Activated T-helper 2 cell treated with anti-CD3 and anti-CD28 coated beads, Interferon-gamma antibody, Interleukin-2, Interleukin-4, amounts not matched to agents 10 μg/mL and 5 μg/mL and 100 μg/mL, durations not matched to agents 14 hours and 24 hours and 36 hours (primary cell): ENCODE measurements at places on chromosomes 1 and 21. TPM values are rescaled to one million over a fixed set of nuclear protein-coding genes. Genes with fewer than 3 reads are reported as not detected.

Gene CELA3A
- total RNA-seq, result not detected in 2 replicates

DNA sequence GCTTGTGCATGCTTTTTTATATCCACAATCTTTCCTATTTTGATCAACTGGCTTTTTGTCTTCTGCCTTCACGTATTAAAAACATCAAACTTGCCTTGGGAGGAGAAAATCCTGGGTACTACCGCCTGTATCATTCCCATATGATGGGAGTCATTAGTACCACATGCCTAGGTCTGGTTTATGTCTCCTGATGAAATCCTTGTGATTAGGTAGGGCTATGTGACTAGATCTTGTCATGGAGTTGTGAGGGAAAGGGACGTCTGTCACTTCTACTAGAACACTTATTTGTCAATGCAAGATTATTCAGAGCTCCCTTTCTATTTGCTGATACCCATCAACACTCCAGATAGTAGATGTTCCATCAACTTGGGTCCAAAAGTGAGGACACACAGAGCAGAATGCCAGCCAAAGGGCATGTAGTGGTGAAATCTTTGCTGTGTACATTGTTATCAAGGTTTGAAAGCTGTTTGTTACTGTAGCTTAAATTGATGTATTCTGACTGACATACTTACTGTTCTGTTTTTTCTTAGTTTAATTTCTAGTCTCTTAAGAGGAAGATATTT, 621.8 kb upstream of the NR5A2 start:
- H3K4me1 ChIP-seq, result no peaks in the 10 kb centered on the region
- H3K4me3 ChIP-seq, result no peak overlapping the region
- H3K27me3 ChIP-seq, result peaks cover 14% of the 10 kb centered on the region
- no peak for DNase-seq
- H3K36me3 ChIP-seq, result no peaks in the 10 kb centered on the region

- no peaks in the 10 kb centered on the region for H3K36me3 ChIP-seq
- H3K4me1 ChIP-seq, result peaks cover 7% of the 10 kb centered on the region
- H3K27me3 ChIP-seq, result peaks cover 24% of the 10 kb centered on the region
These were observed 31.4 kb upstream of the TARDBP start for GRCh38 chr1:10980841-10981727.

- no peaks in the 10 kb centered on the region for H3K27me3 ChIP-seq
- no peaks in the 10 kb centered on the region for H3K4me1 ChIP-seq
- no peak for DNase-seq
- H3K27ac ChIP-seq, result no peak overlapping the region
- H3K36me3 ChIP-seq, result no peaks in the 10 kb centered on the region
- no peak overlapping the region for H3K4me3 ChIP-seq
These were observed 57.9 kb upstream of the ENAH start for GRCh38 chr1:225710804-225711203.

- DNase-seq, result no peak
- no peak overlapping the region for H3K27ac ChIP-seq
- H3K4me3 ChIP-seq, result no peak overlapping the region
- no peaks in the 10 kb centered on the region for H3K4me1 ChIP-seq
- H3K27me3 ChIP-seq, result no peaks in the 10 kb centered on the region
- no peaks in the 10 kb centered on the region for H3K36me3 ChIP-seq
These were observed 173.6 kb upstream of the CHRM3 start for GRCh38 chr1:239212811-239213220.

DNA sequence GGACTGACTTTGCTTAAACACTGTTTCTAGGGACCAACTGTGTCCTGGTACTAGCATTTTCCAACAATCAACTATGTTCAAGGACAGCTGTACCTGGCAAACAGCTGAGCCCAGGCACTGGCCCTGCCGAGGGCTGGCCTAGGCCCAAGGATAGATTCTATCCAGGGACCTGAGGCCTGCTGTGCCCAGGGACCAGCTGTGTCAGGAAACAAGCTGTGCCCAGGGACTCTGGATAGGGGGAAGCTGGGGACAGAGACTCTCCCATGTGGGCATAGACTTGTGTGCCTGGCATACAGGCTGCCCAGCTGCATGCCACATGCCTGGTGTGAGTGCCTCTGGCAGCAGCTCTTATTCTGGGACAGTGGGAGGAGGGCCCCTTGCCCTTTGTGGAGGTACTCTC, 38.1 kb upstream of the POU3F1 start:
- no peaks in the 10 kb centered on the region for H3K36me3 ChIP-seq
- no peaks in the 10 kb centered on the region for H3K4me1 ChIP-seq
- no peak overlapping the region for H3K4me3 ChIP-seq

GRCh38 chr1:113666126-113666525, 93.2 kb downstream of the PHTF1 start:
- no peak for DNase-seq
- H3K4me1 ChIP-seq, result no peaks in the 10 kb centered on the region
- H3K36me3 ChIP-seq, result no peaks in the 10 kb centered on the region

DNA sequence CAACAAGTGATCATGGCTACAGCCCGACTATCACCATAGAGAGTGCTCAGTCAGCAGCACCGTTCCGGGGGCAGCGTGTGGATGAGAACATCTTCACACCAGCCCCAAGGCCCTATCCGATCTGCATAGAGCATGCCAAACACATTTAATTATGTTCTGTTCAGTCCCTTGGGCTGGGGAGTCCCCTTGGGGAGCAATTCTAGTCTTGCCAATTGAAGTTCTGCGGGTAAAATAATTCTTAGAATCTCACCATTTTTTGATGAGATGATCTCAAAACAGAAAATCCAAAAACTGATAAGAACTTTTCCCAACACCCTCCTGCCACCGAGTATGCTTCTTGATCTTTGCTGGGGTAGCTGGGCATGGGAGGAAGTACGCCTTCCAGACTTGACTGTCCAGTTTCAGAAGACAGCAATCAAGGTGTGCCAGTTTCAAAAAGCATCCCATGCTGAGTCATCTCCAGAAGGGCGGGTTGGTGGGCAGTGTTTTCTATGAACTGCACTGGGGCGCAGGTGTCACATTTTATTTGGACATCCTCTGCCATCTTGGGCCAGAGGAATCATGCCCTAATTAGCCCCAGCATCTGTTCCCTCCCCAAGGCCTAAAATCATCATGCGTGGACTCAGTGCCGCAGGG, 20.8 kb upstream of the PTPRF start:
- peaks cover 4% of the 10 kb centered on the region for H3K27me3 ChIP-seq
- peak overlapping the region; percentile 55 for H3K27ac ChIP-seq
- H3K4me1 ChIP-seq, result peaks cover 18% of the 10 kb centered on the region
- H3K4me3 ChIP-seq, result no peak overlapping the region
- no peaks in the 10 kb centered on the region for H3K36me3 ChIP-seq

- H3K4me3 ChIP-seq, result no peak overlapping the region
- no peak for DNase-seq
- H3K27ac ChIP-seq, result no peak overlapping the region
- peaks cover 17% of the 10 kb centered on the region for H3K27me3 ChIP-seq
These were observed 23.6 kb upstream of the ABCB10 start for GRCh38 chr1:229582011-229582694.

DNA sequence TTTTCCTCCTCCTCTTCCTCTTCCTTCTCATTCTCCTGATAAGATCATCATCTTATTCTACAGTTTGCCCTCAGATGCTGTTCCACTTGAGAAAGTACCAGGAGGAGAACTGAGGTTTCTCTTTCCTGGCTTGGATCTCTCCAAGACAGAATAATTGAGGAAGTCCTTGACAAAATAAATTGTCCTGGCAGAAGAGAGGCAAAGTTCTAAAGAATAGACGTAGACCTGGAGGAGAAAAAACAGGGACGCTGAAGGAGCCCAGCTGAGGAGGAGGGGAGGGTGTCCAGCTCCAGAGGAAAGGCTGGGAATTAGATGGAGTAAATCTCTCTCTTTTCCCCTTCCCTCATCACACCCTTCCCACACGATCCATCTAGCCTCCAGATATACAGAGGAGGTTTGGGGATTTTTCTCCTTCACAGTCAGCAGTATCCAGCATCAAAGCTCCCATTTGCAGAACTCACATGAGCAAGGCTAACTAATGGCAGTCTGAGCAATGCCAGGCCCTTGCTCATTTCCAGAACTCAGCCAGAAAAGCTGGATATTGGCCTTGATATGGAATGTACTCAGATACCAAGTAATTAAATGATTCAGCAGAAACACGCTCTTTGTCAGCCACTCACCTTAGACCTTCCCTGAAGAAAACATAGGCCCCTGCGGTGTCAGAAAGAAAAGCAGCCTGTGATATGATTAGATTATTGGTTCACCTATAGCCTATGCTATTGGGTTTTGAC, 5.1 kb upstream of the GNG12 start:
- H3K4me1 ChIP-seq, result peaks cover 2% of the 10 kb centered on the region
- H3K27me3 ChIP-seq, result peaks cover 66% of the 10 kb centered on the region
- no peak overlapping the region for H3K4me3 ChIP-seq
- H3K27ac ChIP-seq, result no peak overlapping the region
- H3K36me3 ChIP-seq, result no peaks in the 10 kb centered on the region

GRCh38 chr1:114224196-114224907, 70.7 kb upstream of the SYT6 start:
- H3K4me3 ChIP-seq, result no peak overlapping the region
- H3K36me3 ChIP-seq, result no peaks in the 10 kb centered on the region
- no peak for DNase-seq
- no peaks in the 10 kb centered on the region for H3K4me1 ChIP-seq
- H3K27ac ChIP-seq, result no peak overlapping the region

DNA sequence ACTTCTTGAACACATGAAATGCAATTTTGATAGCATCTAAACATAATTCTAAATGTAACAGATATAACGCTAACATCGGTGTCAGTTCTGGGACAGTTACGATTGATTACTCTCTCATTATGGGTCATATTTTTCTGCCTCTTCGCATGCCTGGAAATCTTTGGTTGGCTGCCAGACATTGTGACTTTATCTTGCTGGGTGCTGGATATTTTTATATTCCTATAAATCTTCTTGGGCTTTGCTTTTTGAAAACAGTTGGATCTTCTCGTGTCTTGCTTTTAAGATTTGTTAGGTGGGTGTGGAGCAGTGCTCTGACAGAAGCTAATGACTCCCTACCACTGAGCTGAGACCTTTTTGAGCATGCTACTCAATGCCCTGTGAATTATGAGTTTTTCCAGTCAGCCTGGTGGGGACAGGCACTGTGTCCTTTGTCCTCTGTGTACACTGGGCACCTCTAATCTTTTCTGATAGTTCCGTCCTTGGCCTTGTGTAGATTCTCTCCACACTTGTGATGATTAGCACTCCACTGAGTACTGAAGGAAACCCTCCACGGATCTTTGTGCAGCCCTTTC, 28.0 kb upstream of the EDARADD start:
- H3K27me3 ChIP-seq, result peaks cover 13% of the 10 kb centered on the region
- no peak overlapping the region for H3K4me3 ChIP-seq
- DNase-seq, result no peak
- peaks cover 8% of the 10 kb centered on the region for H3K4me1 ChIP-seq
- H3K27ac ChIP-seq, result no peak overlapping the region

DNA sequence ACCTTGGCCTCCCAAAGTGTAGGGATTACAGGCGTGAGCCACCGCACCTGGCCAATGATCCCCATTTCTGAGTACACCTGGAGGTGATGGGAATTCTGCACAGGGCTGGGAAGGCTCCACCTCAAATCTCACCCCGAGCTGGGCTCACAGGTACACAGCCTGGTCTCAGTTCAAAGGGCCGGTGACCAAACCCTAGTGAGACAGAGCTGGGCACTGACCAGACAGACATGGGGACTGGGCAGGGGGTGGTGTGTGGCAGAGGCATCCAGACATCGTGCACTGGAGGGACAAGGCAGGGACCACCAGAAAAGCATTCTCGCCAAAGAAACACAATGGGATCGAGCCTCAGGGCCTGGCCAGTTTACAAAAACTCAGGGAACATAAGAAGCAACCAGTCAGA, 17.2 kb downstream of the LSS start:
- no peak overlapping the region for H3K4me3 ChIP-seq
- peaks cover 16% of the 10 kb centered on the region for H3K36me3 ChIP-seq
- no peak overlapping the region for H3K27ac ChIP-seq
- DNase-seq, result no peak
- no peaks in the 10 kb centered on the region for H3K27me3 ChIP-seq

GRCh38 chr1:71081697-71082080, 854 bp upstream of the ZRANB2 start:
- H3K4me1 ChIP-seq, result peaks cover 14% of the 10 kb centered on the region
- H3K36me3 ChIP-seq, result peaks cover 36% of the 10 kb centered on the region
- no peak for DNase-seq

DNA sequence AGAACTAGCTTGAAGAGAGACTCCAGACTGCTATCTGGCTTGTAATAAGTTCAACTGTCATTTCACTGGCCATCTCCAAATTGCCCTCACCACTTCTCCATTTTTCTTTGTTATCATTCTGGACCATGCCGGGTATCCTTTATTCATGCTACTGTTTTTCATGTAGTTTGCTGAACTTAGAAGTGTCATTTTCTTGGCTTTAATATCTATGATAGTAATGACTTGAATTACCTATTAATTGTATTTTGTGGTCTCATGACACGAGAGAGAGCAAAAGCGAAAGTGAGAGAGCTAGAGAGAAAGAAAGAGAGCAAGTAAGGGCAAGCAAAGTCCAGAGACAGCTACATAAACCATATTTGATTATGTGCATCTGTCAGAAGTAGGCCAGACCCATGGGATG, 184.9 kb upstream of the ATP1B1 start:
- H3K4me3 ChIP-seq, result no peak overlapping the region
- DNase-seq, result no peak
- no peaks in the 10 kb centered on the region for H3K36me3 ChIP-seq
- peaks cover 9% of the 10 kb centered on the region for H3K4me1 ChIP-seq
- H3K27ac ChIP-seq, result no peak overlapping the region

DNA sequence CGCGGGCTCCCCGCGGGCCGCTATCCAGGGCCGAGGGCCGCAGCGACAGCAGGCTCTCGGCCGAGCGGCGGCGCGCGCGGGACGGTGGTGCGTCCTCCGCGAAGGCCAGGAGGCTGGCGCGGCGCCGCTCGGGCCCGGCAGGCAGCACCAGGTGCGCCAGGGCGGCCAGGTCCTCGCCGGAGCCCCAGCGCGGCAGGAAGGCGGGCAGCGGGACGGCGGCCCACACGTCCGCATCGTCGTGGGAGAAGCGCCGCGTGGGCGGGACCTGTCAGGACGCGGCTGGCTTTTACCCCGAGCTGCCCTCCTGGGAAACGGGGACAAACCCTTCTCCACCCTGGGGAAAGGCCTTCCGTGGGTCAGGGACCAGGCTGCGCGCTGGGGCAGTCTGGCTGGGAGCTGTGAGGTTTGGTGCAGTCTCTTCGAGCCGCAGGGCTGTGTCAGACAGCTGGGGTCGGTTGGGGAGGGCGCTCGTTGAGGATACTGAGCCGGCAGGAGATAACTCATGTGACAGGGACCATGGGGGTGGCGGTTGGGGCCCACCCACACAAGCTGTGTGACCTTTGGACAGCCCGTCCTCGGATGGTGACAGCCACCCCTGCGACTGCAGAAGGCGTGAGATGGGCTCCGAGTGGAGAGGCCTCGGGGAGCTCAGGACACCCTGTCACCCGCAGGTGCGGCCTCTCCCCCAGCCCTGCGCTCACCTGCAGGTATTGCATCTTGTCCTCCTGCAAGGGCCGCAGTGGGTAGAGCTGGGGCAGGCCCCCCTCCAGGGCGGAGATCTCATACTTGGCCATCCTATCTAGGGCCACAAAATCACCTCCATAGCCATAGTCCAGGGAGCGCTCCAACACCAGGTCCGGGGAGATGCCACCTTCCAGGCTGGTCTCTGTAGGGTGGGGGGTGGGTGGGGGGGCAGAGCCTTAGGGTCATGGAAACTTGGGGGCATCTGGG, 6.0 kb downstream of the HES3 start:
- no peak for DNase-seq
- peaks cover 41% of the 10 kb centered on the region for H3K27me3 ChIP-seq
- H3K4me3 ChIP-seq, result no peak overlapping the region
- H3K27ac ChIP-seq, result no peak overlapping the region
- H3K4me1 ChIP-seq, result peaks cover 4% of the 10 kb centered on the region
- H3K36me3 ChIP-seq, result no peaks in the 10 kb centered on the region

- H3K27me3 ChIP-seq, result no peaks in the 10 kb centered on the region
- no peaks in the 10 kb centered on the region for H3K4me1 ChIP-seq
- DNase-seq, result no peak
- H3K4me3 ChIP-seq, result no peak overlapping the region
- H3K36me3 ChIP-seq, result no peaks in the 10 kb centered on the region
These were observed 831.1 kb downstream of the LRRIQ3 start for GRCh38 chr1:73366734-73367413.
